Breast epithelium (tissue), 4 donors: ENCODE measurements at places on chromosomes 2 and 18. TPM values are rescaled to one million over a fixed set of nuclear protein-coding genes. Genes with fewer than 3 reads are reported as not detected.

GRCh38 chr2:88913280-88913679 is 221.8 kb downstream of the RPIA start:
- no peak for DNase-seq

- DNase-seq, result no peak
Measured at GRCh38 chr2:41927581-41928264, 120.1 kb upstream of the PKDCC start.

- DNase-seq, result no peak
Measured at GRCh38 chr2:219946021-219946420, 318.6 kb downstream of the SLC4A3 start.

DNA sequence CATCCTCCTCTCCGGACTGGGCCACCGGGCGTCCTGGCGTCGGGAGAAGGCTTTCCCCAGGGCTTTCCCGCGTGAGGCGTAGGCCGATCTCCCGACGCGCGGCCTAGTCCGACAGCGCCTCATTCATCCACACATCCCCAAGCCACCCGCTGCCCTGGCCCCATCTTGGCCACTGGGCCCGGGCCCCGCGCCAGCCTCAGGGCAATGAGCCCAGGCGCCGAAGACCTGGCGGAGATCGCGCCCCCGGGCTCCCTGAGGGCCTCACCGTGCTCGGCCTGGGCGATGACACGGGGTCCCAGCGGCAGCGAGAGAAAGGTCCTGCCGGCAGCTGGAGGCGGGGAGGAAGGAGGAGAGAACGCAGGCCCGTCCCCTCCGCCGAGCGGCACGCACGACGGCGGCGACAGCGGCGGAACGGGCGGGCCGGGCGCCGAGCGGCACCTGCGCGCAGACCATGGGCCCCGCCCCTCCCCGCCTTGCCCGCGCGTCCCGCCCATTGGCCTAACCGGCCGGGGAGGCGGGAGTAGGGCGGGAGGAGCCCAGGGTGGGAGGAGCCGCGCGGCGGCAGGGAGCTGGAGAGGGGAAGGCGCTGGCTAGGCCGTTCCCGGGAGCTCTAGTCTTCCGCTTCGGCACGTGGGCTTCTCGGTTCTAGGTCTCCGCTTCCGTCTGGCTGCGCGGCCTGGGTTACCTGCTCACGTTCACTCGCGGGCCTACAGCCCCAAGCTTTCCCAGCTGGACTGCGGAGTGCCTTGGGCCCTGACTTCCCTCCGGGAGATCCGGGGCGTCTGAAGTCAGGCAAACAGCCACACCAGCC is at the start of gene OLA1:
TSS of gene OLA1 (minus strand) at position 346 of the 811 bp plus-strand sequence. CDS start 1,717 bp downstream, outside the sequence.
- DNase-seq, result peak; percentile 92

- no peak for DNase-seq
Measured at GRCh38 chr2:83016343-83017110, 1442.6 kb downstream of the SUCLG1 start.

The SNX17 gene
- total RNA-seq, result 116 TPM
